ENCODE measurements at places on chromosomes 1 and 21.

DNA sequence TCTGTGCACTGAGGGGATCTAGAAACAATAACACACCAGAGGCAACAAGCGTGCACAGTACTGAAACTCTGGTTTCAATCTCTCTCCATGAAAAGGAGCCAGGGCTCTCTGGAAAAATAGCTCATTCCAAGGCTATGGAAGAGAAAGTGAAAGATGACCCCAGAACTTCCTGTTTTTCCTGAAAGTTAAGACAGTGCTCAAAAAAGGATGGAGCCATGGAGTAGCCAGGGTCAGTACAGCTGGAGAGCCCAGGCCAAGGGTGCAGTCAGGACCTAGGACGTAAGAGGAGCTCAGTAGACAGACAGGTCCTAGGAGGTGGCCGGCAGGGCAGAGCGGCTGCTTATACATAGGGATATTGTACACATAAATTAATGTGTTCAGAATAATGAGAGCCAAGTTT is 19.1 kb downstream of the NOL9 start:
- no peak for DNase-seq

DNA sequence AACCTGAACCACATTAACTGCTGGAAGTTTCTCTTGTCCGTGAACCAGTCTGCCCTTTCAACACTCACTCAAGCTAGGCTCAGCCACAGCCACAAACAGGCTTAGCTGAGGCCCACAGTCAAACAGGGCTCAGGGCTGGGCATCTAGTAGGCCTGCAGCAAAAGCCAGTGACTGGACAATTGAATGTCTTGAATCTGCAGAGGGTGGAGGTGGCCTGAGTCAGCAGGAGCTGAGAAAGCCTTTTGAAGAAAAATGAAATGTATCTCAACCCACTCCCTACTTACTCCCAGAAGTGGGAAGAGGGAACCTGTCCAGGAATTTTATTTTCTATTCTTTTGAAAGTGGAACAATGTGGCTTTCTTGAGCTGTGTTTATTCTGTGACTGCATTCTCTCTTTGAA is 95.4 kb downstream of the PTPRU start:
- DNase-seq, result no peak

- peak; percentile 19 for DNase-seq
Measured at GRCh38 chr1:163472651-163473248, 151.0 kb downstream of the NUF2 start.

GRCh38 chr1:91696321-91696720 is 189.6 kb downstream of the TGFBR3 start:
- no peak for DNase-seq

GRCh38 chr1:95927061-95927460 is 693.1 kb downstream of the RWDD3 start:
- DNase-seq, result no peak

DNA sequence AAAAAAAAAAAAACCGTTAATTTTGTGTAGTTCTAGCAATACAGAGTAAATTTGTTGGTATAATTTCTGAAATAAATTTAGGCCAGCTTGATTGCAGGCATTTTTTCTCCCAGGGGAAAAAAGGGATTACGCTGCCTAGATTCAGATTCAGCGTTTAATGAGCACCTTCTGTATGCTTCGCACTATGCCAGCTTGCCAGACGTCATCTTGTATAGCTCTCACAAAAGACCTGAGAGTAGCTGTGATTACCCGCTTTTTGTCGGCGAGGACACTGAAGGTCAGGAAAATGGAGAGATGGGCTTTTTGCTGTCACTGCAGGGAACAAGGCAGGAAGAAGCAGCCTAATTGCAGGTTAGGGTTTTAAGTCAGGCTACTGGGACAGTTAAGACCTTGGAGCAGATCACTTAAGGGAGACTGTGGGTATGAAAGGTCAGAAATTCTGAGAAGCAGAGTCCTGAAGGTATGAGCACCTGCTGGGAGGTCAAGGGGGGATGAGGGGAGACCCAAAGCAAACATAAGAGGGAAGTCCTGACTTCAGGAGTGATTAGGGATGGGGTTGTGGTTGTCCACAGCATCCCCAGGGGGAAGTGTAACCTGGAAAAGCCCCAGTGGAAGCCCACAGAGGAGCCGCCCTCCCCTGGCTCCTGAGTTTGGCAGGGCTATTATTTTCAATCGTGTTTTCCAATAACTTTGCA is 39.0 kb downstream of the TMCC2 start:
- no peak for DNase-seq

DNA sequence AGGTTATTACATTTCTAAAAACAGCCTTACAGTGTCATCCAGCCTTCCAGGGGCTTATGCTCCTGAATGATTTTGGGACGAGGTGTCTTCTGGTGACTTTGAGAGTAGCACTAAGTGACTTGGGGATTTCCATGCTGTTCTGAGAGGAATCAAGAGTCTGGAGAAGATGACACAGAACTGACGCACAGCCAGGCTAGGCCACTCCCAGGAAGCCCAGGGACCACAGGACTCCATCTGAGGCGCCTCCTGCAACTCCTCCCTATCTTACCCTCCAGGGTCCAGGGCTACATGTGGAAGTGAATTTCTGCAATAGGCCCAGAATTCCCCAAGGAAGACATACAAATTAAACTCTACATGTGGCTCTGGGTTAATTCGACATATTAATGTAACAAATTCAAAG is 92.5 kb downstream of the SLC25A24 start:
- DNase-seq, result no peak

GRCh38 chr1:225349826-225350225 is 78.0 kb downstream of the LBR start:
- no peak for DNase-seq

- peak; percentile 45 for DNase-seq
Measured at GRCh38 chr1:10945991-10946509, 66.4 kb upstream of the TARDBP start.

DNA sequence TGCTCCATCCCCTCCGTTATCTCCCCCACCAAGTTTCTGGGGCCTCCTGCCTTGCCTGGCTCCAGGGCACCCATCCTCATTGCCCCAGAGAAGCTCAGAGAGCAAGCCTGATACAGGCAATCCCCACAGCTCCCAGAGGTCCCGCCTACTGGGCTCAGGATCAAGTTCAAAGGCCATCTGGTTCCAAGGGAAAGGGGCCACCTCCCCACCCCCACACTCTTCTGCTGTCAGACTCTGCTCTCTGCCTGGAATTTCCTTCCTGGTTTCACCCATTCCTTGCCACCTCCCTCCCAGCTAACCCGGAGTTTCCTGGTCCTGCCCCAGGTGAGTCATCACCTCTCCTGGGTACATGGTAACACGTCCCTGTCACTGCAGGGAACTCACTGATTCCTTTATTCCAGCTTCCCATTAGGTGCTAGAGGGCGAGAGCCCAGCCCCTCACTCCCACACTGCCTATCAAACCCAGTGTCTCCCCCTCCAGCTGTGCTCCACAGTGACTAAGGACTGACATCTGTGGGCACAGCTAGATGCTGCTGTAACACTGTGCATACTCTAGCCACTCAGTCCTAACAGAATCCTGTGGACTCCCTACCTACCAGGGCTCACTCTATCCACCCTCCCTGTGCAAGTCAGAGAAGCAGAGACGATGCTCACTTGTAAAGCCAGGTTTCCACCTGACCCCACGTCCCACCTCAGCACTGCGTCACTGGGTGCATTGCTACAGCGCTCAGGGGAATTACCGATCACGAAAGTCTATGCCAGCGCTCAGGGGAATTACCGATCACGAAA is 21.8 kb downstream of the RSPH1 start:
- peak; percentile 54 for DNase-seq

DNA sequence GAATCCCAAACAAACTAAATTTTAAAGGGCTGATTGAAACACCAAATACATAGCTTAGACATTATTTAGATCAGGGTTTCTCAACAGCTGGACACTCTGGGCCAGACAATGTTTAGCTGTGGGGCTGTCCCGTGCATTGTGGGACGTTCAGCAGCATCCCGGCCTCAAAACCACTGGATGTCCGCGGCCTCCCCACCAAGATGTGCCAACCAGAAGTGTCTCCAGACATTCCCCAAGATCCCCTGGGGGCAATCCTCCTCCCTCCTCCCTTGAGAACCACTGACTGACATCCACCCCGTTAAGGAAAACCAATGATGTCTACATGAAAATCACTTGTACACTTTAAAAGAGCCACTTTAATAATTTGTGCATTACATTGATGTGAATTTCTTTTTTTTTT is 38.4 kb downstream of the CLSTN1 start:
- no peak for DNase-seq

DNA sequence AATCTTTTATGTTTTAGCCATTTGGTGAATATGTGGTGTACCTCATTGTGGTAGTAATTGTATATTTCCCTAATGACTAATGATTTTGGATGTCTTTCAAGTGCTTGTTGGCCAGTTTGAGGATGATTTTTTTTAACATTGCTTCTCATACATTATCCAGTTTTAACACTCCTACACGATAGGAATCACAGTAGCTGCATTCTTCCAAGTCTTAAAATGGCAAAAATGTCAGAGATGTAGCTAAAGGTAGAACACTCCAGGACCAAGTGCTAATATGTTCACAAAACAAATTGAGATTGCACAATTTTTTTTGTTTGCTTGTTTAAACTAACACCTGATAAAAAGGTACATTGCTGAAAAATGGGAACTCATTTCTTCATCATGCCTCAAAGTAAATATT is 11.7 kb downstream of the USP25 start:
- DNase-seq, result no peak

- no peak for DNase-seq
Measured at GRCh38 chr21:35351434-35351833, 302.3 kb upstream of the RUNX1 start.

DNA sequence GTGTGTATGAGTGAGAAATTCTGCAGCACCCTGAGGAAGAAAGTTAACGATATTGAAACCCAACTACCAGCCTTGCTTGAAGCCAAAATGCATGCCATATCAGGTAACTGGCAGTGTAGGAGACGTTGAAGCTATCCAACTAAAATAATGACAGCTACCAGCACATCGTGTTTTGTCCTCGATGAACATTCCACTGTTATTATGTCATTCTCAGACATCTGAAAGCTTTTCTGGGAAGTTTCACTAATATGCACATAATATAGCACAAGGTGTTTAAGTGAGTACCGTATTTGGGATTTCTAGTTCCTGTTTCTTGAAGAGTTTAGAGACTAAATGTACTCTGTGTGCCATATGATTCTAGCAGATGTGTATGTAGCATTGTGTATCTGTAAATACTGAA is 173.5 kb downstream of the DISC1 start:
- DNase-seq, result no peak

DNA sequence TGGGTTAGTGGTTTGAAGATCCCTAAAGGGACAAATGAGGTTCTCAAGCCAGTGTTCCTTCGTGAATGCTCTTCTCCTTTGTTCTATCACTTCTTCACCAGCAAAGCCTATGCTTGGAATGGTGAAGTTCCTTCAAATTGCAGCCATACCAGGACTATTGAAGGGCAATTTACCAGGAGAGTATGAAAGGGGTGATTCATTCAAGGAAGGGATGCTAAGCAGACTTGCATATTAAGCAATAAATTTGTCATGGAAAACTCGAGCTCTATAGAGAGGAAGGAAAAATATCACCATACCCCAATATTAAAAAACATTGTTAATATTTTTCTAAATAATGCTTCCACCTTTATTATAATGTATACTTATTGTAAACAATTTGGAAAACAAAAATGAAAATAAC is 9.3 kb upstream of the TSNAX start:
- no peak for DNase-seq

DNA sequence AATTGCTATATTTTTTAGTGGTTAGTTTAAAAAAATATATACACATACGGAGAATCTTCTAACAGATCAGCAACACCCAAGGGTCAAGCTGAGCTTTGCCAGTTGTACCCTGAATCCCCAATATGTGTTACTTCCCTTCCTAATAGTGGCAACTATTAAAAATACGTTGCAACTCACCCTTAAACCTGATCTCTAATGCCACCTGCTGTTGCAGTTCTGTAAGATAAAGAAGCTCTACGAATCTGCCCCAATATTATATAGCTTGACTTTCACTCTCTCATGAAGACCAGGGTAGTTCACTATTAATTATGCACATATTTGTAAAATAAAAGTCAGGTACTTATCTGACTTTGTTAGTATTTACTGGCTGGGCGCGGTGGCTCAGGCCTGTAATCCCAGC is 58.4 kb downstream of the ASH1L start:
- no peak for DNase-seq

DNA sequence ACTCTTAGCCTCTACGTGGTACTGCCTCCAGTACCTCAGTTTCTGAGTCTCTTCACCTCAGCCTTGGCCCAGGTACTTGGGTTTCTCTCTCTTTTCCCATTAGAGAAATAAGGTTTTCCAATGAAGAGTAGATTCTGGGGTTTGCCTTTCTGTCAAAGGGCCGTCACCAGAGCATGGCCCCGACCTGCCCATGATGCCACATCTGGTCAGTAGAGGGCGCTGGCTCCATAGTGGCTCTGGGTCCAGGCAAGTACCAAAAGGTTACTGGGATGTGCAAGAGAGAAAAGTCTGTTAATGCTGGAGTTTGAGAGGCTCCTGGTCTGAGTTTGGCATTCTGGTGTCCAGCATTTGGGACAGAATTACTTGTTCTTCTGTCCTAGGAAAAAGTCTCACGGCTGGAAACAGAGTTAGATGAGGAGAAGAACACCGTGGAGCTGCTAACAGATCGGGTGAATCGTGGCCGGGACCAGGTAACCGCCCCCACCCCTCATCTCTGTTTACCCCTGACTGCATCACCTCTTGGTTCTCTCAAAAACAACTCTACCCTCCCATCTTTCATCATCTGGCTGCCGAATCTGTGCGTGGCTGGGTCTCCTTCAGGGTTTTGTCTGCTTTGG is 5.3 kb upstream of the TUFT1 start:
- DNase-seq, result peak; percentile 96

DNA sequence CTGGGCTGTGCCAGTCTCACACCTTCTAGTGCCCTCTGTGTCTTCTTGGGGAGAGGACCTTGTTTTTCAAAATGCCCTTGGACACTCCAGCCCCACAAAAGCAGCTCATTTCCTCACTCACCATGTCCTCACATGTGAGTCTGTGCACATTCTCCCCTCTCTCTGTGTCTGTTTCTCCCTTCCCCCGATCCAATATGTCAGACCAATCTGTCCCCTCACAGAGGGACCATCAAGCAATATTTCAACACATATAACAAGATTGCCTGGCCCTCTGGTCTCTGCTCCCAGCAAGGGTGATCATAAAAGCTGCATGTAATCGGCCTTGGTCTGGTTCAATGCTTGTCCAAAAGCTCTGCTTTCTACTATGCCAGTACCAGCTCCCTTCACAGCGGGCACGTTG is 261.2 kb downstream of the MATN1 start:
- DNase-seq, result no peak

DNA sequence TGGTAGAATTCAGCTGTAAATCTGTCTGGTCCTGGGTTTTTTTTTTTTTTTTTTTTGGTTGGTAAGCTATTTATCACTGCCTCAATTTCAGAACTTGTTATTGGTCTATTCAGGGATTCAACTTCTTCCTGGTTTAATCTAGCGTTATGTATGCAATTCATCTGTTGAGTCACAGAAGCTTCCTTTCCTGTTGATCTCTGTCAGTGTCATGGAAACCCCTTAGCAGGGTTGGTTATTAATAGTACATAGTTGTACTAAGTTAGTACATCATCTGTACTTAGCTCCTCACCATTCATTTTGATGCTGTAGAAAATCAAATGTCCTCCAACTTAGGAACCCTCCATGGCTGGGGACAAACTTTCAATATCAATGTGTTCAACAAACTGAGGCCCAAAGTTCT is 51.0 kb upstream of the BARHL2 start:
- DNase-seq, result no peak

Data from WERI-Rb-1 (cell line).